Foreskin melanocyte (primary cell): ENCODE measurements at places on chromosomes 6 and 20.

- peak; percentile 7 for DNase-seq
Observed at GRCh38 chr20:47792021-47792618, 6.8 kb upstream of the SULF2 start.

DNA sequence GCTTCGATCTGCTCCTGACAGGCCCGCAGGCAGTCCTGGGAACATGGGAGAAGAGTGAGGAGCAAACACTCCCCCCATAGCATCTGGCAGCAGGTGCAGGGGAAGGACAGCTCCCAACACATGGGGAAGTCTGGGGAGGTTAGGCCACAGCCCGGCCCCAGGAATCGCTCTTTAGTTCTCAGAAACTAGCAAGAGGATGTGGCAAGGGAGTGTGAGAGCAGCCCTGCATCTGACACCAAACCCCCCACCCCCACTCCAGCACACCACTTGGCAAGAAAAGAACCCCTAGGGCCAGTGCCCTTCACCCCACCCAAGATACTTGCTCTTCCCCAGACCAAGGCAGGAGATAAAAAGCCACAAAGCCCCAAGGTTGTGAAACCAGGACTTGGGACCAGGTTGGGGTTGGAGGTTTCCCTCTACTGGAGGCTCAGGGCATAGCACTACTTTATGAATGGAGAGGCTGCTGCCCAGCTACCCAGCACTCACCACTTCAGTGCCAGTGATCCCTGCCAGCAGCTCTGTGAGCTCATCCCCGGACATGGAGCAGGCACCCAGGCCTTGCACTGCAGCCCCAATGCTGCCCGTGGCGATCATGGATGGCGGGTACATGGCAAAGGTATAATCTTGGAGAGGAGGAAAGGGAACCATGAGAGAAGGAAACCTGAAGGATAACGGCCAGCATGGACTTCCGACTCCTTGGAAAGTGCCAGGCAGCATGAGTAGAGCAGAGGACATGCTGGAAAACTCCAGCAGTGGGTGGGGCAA lies 5.4 kb downstream of the CCND3 start:
- peak; percentile 76 for DNase-seq

DNA sequence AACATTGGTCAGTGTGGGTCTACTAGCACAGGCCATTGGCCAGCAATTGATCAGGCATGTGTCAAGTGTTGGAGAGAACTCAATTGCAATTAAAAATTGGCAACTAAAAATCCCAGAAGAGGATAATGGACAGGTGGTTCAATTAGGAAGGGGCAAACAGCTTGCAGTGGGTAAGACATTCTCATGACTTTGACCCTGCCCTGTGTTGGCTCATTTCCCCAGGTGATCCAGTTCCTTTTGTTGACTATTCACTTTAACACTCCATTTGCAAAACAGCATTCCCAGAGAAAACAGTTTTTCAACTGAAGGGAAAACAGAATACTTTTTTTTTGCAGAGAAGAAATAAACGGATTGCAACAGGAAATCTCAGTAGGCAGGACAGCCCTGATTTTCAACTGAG lies 28.9 kb upstream of the SCGN start:
- DNase-seq = no peak

DNA sequence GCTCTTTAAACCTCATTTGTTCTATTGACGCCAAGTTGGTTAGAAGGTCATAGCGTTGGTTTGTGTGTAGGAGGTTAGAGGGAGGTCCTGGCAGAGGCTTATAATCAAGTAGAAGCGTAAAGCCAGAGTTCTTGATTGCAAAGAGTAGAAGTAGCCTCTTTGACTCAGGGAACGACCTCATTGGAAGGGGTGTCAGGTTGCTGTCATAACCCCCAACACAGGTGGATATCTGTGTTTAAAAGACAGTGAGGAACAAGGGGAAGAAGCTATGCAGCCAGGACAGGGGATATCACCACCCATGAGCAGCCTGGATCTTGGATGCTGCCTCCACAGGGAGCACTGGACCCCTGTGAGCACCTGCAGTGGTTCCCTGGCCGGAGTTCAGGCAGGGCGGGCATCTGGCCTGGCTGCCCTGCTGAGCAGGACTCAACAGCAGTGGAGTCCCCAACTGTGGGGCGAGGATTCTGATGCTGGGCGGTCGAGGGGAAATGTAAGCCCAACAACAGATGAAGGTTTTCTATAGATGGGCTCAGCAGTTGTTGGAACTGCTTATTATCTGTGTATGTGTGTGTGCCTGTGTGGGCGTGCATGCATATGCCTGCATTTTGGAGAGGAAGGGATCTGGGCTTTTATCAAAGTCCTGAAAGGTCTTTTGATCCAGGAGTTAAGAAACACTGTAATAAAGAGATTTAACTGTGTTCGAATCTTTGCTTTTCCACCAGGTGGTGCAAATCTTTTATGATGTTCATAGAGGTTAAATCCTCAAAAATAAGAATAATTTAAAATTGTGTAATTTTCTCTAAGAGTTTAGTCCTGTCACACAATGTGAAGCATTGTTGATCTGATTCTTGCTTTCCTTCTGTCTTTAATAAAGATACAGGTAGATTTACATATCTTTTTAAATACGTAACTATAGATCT lies 27.7 kb downstream of the HIVEP1 start:
- DNase-seq = no peak

DNA sequence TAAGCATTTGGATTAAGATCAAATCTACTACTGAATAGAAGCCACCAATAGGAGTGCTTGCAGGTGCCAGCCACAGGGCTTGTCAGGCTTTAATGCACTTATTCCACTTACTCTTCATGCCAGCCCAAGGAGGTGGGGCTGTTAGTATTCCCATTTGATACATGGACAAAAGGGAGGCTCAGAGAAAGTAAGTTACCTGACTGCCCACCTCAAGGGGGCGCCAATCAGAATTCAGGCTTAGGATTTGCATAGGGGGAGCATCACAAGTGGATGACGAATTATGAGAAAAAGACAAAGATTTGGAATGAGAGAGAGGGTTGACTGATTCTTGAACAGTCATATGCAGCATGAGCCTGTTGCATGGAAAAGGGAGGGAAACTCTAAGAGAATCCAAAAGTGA lies 188.4 kb upstream of the TSHZ2 start:
- DNase-seq = no peak
